Stimulated activated naive B cell treated with anti-CD40 and anti-IgM and Interleukin-4, amounts not matched to agents 10 μg/mL and 1 μg/mL and 100 μg/mL, for 72 hours (primary cell): ENCODE measurements at places on chromosomes 1 and 21.
A peak's percentile ranks its signal among the peaks of the same experiment; 100 is the strongest.

GRCh38 chr1:220810963-220811362, 24.2 kb downstream of the MTARC1 start:
- no peak for DNase-seq

GRCh38 chr1:203287109-203287893, 18.0 kb upstream of the BTG2 start:
- peak; percentile 98 for DNase-seq

DNA sequence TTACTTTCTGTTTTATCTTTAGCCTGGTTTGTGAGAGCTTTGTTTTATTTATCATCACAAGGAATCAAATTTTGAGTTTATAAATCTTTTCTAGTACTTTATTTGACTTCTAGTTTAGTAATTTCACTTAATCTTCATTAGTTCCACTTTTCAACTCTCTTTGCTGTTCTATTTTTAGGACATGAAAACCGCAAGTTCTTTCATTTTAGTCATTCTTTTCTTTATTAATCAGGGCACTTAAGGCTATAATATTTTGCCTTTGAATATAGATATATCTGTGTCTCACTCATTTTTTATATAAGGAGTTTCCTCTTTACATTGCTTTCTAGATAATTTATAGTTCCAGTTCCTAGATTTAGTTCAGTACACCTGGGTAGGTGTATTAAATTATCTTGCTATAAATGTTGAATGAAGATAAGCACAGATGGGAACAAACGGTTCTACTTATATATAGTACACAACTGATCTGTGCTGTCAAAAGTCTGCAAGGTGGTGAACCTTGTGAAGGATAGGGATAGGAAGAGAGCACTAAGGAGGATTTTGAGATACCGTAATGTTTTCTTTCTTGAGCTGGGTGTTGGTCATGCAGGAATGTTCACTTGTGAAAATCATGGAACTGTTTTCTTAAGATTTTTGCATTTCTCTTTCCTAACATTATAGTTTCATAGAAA, 402.3 kb downstream of the RYR2 start:
- no peak for DNase-seq

DNA sequence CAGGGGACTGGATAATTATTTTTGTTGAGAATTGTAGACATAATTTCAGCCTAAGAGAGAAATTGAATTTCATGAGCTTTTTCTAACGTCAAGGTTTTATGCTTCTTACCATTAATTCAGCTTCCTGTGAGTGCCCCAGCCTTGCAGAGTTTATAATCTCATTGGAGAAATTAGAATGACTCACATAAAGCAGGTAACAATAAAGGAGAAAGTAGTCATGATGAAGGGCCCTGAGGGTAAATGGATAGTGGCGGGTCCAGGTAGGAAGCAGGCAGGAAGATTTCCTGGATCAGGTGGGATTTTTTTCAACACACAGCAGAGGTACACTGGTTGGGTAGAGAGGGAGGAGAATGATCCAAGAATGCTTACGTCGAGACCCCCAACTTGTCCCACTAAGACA, 311.4 kb downstream of the BARHL2 start:
- no peak for DNase-seq

DNA sequence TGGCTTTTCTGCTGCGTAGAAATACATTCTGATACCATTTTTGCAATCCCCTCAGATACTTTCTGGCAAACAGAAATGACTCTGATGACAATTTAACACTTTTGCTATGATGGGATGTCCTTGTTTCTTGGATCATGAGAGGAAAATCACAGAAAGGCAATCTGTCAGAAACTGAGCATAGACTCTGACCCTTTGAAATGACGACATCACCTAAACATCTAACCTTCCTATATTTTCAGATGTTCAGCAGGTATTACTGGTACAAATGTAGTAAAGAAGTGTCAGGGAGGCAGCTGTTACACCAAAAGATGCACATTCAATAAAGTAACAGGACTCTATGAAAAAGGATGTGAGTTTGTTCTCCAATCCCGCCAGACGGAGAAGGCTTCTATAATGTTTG, 13.2 kb downstream of the CLCA1 start:
- no peak for DNase-seq

DNA sequence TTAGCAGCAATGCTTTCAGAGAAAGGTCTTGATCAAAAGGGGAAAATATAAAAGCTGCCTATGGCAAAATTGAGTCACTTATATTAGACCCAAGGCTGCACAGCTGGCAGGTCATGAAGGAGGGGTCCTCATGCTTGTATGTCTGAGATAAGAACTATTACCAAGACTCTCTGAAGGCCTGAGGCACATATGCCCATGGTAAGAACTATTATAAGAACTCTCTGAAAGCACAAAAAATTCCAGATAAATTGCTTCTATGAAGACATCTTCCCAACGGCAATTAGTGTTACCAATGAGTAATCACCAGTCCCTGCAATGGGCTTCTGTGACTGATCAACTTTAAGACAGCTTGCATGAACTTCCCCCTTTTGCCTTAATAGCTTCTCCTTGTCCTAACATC, 42.8 kb upstream of the LRIF1 start:
- no peak for DNase-seq

GRCh38 chr1:212791261-212791675, 309 bp downstream of the NSL1 start:
- no peak for DNase-seq

DNA sequence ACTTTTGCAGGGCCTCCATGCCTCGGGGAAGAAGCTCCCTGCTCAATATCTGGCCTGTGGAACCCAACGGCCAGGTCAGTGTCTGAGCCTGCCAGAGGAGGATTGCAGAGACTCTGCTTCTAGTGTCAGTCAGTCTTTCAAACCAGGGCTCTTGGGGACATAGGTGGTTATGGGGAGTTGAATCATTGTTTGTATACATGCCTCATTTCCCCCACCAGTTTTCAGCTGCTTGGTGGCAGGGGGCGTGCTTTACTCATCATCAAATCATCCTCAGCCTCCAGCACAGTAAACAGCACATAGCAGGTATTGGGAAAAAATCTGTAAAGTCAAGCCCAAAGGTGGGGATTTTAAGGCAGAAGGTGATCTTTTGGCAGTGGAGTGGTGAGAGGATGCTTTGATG, 17.4 kb upstream of the FAM89A start:
- no peak for DNase-seq

- no peak for DNase-seq
Observed at GRCh38 chr1:56584910-56585528, 5.7 kb upstream of the PLPP3 start.

- DNase-seq, result no peak
Observed at GRCh38 chr1:12203216-12204007, 26.4 kb upstream of the VPS13D start.

GRCh38 chr1:62356257-62356835, 37.1 kb upstream of the KANK4 start:
- DNase-seq, result peak; percentile 21

DNA sequence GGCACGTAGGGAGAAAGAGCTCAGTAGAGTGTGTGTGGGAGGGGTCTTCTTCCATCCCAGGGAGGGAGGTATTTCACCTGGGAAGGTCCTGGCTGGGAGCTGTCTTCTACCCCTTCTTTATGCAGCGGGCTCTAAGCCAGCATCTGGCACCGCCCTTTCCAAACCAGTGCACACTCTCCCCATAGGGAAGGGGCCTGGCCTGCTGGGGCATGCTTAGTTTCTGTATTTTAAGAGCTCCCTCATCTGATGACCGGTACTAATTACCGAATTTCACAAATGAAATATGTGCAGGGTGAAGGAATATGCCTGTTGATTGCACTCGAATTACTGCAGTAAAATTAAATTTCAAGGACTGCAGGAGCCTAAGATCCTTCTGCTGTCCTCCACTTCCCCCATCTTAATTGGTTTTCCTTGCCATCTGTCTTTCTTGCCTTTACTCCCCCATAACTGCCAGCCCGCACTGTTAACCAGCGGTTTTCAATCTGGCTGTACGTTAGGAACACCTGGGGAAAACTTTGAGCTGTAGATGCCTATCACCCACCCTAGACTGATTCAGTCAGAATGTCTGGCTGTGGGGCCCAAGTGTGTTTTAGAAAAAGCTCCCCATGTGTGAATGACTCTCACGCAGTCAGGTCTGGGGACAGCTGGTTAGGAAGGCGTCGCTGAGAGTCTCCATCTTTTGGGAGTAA, 20.1 kb downstream of the GALNT2 start:
- DNase-seq, result no peak

GRCh38 chr1:2644591-2645101, 11.8 kb upstream of the MMEL1 start:
- no peak for DNase-seq

- no peak for DNase-seq
Observed at GRCh38 chr1:8133657-8134430, 107.7 kb upstream of the ERRFI1 start.

DNA sequence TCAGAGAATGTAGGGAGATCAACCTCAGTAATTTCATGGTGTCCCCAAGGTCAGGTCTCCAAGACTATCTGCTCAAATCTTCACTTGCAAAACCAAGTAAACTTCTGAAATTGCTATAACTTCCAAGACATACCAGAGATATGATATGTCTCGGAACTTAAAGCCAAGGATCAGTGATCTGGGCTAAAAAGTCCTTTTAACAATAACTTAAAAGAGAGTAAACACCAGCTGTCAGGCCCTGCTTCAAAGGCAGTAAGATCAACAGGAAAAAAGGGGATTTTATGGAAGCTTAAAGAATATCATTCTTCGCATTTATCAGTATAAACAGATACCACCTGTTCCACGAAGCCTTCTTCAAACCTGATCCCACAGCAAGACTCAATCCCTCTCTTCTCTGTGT, 13.7 kb downstream of the UBR4 start:
- DNase-seq, result no peak

GRCh38 chr21:43333298-43334062, 93.5 kb downstream of the SIK1 start:
- DNase-seq, result no peak

DNA sequence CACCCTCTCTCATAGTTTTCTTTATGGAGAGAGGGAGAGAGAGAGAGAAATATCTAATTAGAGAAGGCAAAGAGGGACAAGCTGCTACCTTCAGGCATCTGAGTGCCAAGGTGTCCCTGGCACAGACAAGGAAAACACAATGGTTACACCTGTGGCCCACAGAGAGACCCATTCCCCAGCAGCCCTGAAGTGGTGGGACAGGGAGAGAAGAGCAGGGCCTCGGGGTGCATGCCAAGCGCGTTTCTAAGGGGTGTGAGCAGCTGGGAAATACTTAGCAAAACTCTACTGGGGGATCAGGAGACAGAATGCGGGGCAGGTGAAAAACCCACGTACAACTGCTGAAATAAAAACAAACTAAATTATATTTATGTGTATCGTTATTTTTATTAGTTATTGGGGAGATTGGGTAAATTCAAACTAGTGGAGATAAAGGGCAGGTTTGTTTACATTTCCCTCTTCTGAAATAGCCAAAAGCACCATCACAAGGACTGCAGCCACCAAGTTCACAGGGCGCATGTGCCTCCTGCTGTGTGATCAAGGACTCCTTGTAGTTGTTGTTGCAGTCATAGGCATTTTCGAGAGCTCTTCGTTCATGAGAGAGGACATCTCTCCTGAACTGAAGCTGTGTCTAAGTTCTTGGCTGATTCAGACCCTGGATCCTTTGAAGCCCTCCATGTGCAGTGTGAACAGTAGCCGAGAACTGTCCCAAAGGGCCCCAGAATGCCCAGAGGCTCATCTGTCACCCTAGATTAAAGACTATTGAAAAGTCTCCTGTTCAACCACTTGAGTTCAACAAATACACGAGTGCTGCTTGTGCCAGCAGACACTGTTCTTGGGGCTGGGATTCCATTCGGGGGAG, 737 bp upstream of the SERPINC1 start:
- no peak for DNase-seq

- no peak for DNase-seq
Observed at GRCh38 chr1:38047603-38048141, 1.1 kb upstream of the POU3F1 start.

DNA sequence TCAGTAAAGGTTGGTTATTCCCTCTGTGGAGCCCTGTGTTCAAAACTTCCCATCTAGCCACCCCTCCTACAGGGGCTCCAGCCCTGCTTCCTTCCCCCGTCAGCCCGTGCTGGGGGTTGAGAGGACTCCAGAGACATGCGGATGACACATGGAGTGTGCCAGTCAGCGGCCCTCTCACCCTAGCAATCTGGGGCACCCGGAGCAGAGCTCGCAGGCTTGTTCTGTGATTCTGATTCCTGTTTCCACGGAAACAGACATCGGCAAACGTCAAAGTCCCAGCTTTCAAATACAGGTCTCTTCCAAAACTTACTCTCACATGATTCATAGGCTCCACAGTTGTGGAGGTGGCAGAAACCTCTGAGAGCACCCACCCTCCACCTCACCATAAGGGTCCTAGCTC, 9.8 kb upstream of the SSBP3 start:
- no peak for DNase-seq

DNA sequence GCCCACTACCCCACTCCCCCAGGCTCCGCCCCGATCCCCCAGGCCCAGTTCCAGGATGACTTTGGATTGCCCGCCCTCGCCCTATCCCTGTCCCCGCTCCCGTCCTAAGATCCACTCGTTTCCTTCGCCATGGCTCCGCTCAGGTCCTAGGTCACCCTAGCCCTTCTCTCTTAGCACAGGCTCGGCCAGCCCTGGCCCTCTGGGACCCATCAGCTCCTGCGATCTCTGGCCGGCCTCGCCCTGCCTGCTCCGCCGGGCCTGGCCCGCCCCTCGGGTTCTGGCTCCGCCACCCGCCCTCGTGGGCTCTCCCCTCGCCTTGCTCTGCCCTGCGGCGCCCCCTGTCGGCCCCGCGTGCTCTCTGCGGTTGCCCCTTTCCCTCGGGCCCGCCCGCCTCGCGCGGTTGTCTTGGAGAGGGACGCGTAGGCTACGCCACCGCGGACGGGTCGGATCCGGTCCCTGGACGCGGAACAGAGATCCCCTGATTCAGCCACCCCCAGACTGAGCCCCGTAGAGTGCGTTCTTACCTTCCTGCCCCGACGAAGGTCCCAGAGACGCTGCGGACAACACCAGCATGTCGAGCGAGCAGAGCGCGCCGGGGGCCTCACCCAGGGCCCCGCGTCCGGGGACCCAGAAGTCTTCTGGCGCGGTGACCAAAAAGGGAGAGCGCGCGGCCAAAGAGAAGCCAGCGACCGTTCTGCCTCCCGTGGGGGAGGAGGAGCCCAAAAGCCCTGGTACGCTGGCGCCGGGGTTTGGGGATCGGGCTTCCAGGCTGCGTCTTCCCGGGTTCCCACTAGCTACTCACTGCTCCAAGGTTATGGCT, at the start of gene LRRC71:
Gene LRRC71 (plus strand): TSS at position 400 of the 820 bp plus-strand sequence. CDS start 172 bp downstream, at position 572.
- DNase-seq, result peak; percentile 39

- no peak for DNase-seq
Observed at GRCh38 chr21:15140321-15141019, 75.7 kb upstream of the NRIP1 start.
